ENCODE measurements at places on chromosomes 7 and 10. TPM values are rescaled to one million over a fixed set of nuclear protein-coding genes. Genes with fewer than 3 reads are reported as not detected.

Gene ELFN1
- total RNA-seq: 0.43 TPM

Gene PTPN20
- 15.2 TPM for total RNA-seq

Gene ACTL6B
- total RNA-seq: 0.43 TPM

GRCh38 chr10:104307576-104308438 is 30.5 kb downstream of the ITPRIP start:
- DNase-seq: no peak

DNA sequence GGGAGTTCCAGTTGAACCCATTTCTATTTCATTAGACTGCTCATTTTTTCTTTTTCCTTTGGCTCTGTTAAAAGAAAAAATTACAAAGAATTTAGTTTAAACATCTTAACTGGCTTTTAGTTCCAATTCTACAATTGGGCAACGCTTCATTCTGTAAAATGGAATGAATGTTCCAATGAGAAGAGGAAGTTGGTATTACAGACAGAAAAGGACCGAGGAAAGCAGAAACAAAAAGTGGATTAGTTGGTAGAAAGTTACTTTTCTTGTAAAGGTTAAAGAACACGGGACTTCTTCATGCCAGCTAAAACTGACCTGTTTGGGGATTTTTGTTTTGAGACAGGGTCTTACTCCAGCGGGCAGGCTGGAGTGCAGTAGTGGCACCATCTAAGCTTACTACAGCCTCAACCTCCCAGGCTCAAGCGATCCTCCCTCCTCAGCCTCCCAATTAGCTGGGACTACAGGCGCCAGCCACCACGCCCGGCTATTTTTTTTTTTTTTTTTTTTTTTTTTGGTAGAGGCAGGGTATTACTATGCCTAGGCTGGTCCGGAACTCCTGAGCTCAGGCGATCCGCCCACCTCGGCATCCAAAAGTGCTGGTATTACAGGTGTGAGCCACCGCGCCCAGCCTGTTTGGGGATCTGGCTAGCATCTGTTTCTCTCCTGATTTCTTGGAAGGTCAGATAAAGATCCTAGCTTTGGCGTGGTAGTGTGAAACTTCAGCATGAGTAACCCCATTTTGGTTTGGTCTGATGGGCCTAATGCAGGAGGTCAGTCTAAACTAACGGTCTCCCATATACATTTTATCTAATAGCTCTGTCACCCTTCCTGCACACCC is 1.3 kb upstream of the VDAC2 start:
- no peak for DNase-seq

- DNase-seq: peak; percentile 40
These were observed 128.0 kb downstream of the SEMA3C start for GRCh38 chr7:80790877-80791276.

- DNase-seq: no peak
These were observed 198.7 kb downstream of the SKIDA1 start for GRCh38 chr10:21326594-21327288.

Gene GJD4
- not detected for total RNA-seq

Gene ERVW-1
- not detected for total RNA-seq

GRCh38 chr7:150429699-150430098 is 20.7 kb upstream of the GIMAP8 start:
- DNase-seq: no peak

- DNase-seq: no peak
These were observed 52.7 kb downstream of the CDK14 start for GRCh38 chr7:90648834-90649233.

GRCh38 chr10:17086865-17087367 is 42.7 kb downstream of the CUBN start:
- no peak for DNase-seq

- no peak for DNase-seq
These were observed 198.3 kb upstream of the KAT6B start for GRCh38 chr10:74628136-74628535.

DNA sequence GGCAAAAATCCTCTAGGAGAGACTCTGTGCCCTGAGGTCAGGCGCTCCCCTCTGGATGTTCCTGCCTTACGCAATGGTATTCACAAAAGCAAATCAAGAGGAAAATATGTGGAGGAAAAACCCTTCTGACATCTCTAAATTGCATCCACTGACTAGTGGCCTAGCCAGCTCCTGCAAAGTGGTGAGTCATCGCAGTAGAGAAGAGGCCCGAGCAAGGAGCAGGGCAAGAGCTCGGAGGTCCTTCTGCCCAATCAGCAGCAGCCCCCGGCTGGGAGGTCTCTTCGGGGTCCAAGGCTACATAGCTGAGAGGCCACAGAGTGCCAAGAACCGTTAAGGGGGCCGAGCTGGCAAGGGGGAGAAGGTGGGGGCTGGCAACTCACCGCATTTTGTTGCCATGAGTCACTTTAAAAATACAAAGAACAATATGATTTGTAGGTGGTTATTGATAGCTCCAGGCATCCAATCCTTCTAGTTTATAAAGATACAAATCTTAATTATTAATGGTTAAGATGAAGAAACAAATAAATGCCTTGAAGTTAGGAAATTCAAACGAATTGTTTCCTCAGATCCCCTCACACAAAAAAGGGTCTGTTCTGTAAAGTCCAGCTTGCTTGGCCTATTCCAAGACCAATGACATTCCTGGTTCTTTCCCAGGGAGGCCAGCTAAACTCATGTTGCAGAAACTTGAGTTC is 161.6 kb downstream of the PKD1L1 start:
- DNase-seq: no peak

GRCh38 chr10:71531485-71532446 is 135.0 kb downstream of the CDH23 start:
- DNase-seq: no peak

GRCh38 chr7:23222439-23223030 is 24.0 kb upstream of the GPNMB start:
- DNase-seq: no peak

DNA sequence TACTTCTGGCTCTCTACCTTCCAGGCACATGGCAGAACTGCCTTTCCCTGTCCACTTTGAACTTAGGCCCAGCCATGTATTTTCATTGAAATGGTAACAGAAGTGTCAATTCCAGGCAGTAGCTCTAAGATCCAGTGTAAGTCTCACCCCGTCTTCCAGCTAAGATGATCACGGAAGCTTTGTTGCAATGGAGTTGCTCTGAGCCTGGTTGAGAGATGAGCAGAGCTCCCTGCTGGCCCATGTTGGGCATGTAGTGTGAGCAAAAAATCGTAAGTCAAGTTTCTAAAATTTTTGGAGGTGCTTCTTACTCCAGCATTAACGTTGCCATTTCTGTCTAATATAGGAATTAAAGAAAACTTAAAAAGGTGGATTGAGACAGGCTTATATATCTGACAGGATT is 274.4 kb downstream of the IPMK start:
- DNase-seq: no peak

GRCh38 chr7:138386821-138387220 is 73.2 kb upstream of the TRIM24 start:
- no peak for DNase-seq

Measured in stomach (tissue), 19 donors.